Hepatocyte (in vitro differentiated cells): ENCODE measurements at places on chromosomes 2 and 18. TPM values are rescaled to one million over a fixed set of nuclear protein-coding genes. Genes with fewer than 3 reads are reported as not detected.

- no peak overlapping the region for H3K27ac ChIP-seq
- H3K4me1 ChIP-seq: no peaks in the 10 kb centered on the region
- DNase-seq: no peak
- H3K36me3 ChIP-seq: no peaks in the 10 kb centered on the region
- H3K27me3 ChIP-seq: no peaks in the 10 kb centered on the region
Observed at GRCh38 chr18:44320619-44321460, 359.8 kb upstream of the SETBP1 start.

GRCh38 chr2:100016756-100017155 is 125.6 kb downstream of the AFF3 start:
- H3K27me3 ChIP-seq: no peaks in the 10 kb centered on the region
- no peak overlapping the region for H3K4me3 ChIP-seq
- DNase-seq: no peak
- no peak overlapping the region for H3K27ac ChIP-seq
- H3K36me3 ChIP-seq: no peaks in the 10 kb centered on the region

DNA sequence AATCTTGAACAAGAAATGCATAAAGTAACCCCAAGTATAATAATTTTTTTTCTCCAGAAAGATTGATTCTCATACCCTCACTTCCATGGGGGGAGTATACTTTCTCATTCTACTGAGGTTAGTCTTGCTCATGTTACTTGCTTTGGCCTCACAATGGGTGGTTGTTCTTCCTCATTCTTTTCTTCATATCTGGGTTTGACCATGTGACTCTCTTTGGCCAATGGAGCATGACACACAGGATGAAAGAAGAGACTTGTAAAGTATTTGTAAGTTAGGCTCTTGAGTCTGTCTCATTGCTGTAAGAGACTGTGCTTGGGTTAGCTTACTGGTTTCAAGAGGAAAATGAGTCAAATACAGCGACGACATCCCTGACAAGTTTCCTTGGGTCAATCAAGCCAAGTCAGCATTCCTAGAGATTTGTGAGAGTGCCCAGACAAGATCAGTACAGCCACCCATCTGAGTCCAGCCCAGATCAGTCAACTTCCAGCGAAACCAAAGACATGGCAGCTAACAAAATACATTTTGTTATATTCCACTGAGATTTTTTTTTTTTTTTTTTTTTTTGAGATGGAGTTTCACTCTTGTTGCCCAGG is 970.2 kb downstream of the BCL11A start:
- no peaks in the 10 kb centered on the region for H3K27me3 ChIP-seq
- H3K36me3 ChIP-seq: no peaks in the 10 kb centered on the region
- H3K4me3 ChIP-seq: no peak overlapping the region

DNA sequence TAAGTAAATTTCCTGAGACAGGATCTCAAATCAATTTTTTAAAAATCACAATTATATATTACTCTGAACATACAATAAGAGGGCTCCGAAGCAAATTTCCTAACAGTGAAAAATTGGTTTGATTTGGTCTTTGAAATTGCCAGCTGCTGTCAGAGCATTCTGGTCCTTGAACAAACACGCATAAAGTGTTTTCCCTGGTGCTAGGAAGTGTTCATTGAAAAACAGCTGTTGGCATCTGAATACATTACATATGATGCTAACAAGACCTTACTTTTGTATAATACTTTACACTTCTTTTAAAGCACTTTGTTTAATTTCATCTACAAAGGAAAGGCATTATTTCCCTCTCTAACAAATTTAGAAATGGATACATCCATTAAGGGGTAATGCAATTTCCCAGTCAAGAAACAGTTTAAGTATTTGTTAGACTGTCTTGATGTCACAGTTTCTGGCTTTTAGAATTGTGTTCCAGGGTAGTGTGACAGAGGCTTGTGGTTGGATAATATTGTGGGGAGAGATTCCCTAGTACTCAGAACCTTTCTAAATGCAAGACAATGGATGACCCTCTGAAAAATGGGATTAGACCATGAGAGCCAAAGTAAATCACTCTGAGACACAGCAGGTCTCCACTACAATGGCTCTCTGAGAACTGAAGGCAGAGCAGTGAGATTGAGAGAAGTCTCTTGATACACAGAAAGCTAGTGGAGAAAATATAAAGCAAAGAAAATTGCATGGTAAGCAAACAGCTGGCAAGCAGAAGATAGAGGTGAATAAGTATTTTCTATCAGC is 299.0 kb downstream of the TRIB2 start:
- no peaks in the 10 kb centered on the region for H3K4me1 ChIP-seq
- no peak for DNase-seq
- no peak overlapping the region for H3K4me3 ChIP-seq
- no peaks in the 10 kb centered on the region for H3K27me3 ChIP-seq
- H3K36me3 ChIP-seq: no peaks in the 10 kb centered on the region
- H3K27ac ChIP-seq: no peak overlapping the region

DNA sequence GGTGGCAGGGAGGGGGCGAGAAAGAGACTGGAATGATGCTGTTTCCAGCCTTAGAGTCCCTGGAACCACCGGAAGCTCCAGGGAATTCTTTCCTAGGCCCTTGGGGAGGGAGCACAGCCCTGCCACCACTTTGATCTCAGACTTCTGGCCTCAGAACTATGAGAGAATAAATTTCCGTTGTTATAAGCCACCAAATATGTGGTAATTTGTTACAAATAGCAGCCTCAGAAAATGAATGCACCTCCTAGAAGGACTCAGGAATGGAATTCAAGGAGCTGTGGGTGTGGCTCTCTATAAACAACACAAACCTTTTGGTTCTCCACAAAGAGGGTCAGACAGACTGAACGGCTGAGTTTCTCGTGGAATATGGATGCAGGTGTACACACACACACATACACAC is 144.5 kb downstream of the ACKR3 start:
- no peaks in the 10 kb centered on the region for H3K36me3 ChIP-seq
- no peak for DNase-seq
- no peaks in the 10 kb centered on the region for H3K27me3 ChIP-seq
- peaks cover 48% of the 10 kb centered on the region for H3K4me1 ChIP-seq

GRCh38 chr2:200483729-200484198 is 26.1 kb downstream of the KCTD18 start:
- no peaks in the 10 kb centered on the region for H3K36me3 ChIP-seq
- H3K4me3 ChIP-seq: no peak overlapping the region
- peaks cover 11% of the 10 kb centered on the region for H3K4me1 ChIP-seq
- peak; percentile 75 for DNase-seq

DNA sequence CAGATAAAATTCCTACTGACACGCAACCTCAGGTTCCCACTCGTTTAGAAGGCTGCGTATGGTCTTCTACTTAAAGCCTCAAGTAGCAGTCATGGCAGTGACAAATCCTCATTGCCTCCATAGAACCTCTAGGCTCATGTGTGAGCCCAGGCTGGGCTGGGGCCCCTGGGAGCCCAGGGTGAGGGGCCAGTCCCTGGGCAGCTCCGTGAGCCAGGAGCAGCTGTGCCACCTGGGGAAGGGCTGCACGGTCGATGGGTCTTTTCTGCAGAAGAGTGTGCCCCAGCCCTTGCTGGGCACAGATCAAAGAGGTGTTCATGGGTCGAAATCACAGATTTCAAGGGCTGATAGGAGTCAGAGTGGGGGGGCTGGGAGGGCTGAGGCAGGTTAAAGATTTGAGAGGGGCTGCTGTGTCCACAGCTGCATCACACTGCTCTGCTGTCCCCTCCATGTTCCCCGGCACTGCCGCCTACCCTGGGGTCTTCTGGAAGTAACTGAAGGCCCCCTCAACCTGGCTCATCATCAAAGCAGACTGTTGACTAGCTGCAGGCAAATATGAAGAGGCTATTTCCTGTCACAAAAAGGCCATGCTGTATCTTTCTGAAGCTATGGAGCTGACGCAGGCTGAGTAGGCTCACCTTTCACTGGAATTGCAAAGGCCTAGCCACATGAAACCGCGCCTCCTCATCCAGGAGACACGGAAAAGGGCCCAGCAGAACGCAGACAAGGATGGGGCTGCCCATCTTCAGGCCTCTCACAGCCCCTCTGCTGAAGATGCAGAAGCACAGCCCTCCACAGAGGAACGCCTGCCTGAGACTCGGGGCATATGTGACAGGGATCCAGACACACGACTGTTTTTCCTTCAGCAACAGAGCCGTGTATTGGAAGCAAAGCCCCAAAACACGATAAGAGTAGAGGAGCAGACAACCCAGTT is 35.7 kb upstream of the ALPP start:
- no peak for DNase-seq
- H3K4me3 ChIP-seq: no peak overlapping the region
- no peak overlapping the region for H3K27ac ChIP-seq

DNA sequence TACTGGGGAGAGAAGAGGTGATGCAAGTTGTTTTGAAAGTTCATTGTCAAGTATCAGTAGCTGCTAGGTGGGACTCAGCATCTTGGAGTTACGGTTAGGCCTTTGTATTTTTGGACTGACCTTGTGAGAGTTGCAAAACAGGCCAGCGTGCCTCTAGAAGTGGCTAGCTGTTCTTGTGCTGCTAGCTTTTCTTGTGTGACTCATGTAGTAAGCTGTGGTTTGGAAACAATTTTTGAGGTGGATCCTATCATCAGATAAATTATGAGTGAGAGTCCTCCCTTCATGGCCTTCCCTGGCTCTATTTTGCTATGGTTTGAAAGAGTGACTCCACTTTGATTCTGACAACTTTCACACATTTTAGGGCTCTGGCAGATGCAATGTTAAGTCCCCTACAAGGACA is 409.2 kb upstream of the HS6ST1 start:
- H3K4me3 ChIP-seq: no peak overlapping the region
- no peaks in the 10 kb centered on the region for H3K36me3 ChIP-seq
- H3K27ac ChIP-seq: no peak overlapping the region
- no peaks in the 10 kb centered on the region for H3K27me3 ChIP-seq
- H3K4me1 ChIP-seq: no peaks in the 10 kb centered on the region
- DNase-seq: no peak

DNA sequence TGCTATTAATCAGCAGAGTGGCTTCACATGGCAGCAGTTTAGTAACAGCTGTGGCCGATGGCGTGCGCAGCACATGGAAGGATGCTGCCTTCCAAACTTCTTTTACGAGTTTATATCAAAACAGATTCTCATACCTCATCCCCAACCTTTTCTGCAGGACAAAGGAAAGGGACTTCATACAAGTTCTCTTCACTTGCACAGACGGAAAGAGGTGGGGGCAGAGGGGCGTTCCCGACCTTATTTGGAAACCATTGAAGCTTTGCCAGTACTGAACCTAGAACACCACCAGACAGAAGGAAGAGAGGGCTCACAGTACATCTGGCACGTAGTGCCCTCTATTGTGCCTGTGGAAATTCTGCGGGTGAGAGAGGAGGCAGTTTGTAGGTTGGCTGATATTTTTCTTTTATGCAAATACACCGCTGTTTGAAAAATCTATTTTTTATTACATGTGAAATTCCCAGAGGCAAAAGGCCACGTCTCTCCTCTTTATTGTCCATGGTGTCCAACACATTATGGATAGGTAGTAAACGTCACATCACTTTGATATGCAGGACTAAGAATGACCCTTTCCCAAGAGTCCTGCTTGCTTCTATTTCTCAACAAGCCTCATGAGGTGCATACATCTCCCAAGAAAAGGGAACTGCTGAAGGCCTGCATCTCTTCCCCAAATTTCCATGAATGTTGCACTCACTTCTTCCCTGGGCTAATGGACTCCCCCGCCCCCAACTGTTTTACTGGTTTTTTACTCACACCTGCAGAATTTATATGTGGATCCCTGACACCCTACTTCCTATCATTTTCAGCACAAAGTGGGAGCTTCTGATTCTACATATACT is 31.3 kb downstream of the COLEC12 start:
- H3K27me3 ChIP-seq: no peaks in the 10 kb centered on the region
- no peaks in the 10 kb centered on the region for H3K4me1 ChIP-seq
- DNase-seq: no peak
- H3K4me3 ChIP-seq: no peak overlapping the region
- no peak overlapping the region for H3K27ac ChIP-seq
- H3K36me3 ChIP-seq: no peaks in the 10 kb centered on the region

DNA sequence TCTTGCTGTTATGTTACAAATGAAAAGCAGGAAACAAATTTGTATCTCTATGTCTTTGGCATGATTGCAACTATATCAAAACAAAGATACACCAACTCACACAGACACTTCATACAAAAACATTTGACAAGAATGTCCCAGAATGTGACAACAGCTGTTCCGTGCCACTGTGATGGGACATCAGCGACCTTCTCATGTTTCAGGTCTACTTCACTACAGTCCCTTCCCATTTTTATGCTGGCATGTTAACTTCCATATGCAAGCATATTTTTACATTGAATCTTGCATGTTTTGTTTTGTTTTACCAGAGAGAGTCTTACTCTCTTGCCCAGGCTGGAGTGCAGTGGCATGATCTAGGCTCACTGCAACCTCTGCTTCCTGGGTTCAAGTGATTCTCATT is 71.2 kb downstream of the STK25 start:
- no peaks in the 10 kb centered on the region for H3K4me1 ChIP-seq
- H3K36me3 ChIP-seq: peaks cover 3% of the 10 kb centered on the region
- H3K27me3 ChIP-seq: no peaks in the 10 kb centered on the region
- no peak overlapping the region for H3K4me3 ChIP-seq
- no peak for DNase-seq

The MAL gene
- 1.4 TPM in 1 of 2 replicates, not detected in the other for total RNA-seq

The SCN1A gene
- 0.03 and 0.12 TPM in 2 replicates for total RNA-seq

The PID1 gene
- 26.7 and 27.8 TPM in 2 replicates for total RNA-seq

The SCN9A gene
- 9.0 and 11.7 TPM in 2 replicates for total RNA-seq

The SULT1C2 gene
- total RNA-seq: 21.5 and 25.1 TPM in 2 replicates
